ENCODE measurements at places on chromosomes 3 and 15. TPM values are rescaled to one million over a fixed set of nuclear protein-coding genes. Genes with fewer than 3 reads are reported as not detected.

MED12L gene
- total RNA-seq, result 16.5 TPM

DNA sequence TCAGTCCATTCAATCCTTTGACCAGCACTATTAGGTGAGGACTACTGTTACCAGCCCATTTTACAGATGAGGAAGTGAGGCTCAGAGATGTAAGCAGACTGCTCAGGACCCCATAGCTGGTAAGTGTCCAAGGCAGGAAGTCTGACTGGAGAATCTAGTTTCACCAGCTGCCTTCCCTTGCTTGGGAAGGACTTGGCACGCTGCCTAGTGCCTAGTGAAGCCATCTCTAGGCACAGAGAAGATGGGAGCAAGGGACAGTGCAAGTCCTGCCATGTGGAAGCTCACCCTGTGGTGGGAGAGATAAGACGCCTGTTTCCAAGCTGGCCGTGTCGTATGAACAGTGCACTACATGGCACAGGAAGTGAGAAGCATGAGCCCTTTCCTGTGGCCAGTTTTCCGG is 111.8 kb upstream of the TMC3 start:
- DNase-seq, result no peak
- no peak overlapping the region for H3K27ac ChIP-seq
- no peaks in the 10 kb centered on the region for H3K4me1 ChIP-seq
- no peak overlapping the region for H3K4me3 ChIP-seq

ERC2 gene
- 24.8 TPM for total RNA-seq

- no peak overlapping the region for H3K4me3 ChIP-seq
- H3K27me3 ChIP-seq, result no peaks in the 10 kb centered on the region
- H3K4me1 ChIP-seq, result no peaks in the 10 kb centered on the region
- DNase-seq, result no peak
Observed at GRCh38 chr3:99625237-99625622, 13.2 kb upstream of the COL8A1 start.

BSN gene
- 0.17 TPM for total RNA-seq

CADM2 gene
- total RNA-seq, result 6.8 TPM
